RPMI7951 (cell line): ENCODE measurements at places on chromosomes 3 and 15. TPM values are rescaled to one million over a fixed set of nuclear protein-coding genes. Genes with fewer than 3 reads are reported as not detected.

Gene SPSB4
- total RNA-seq: not detected in 2 replicates

Gene CTXN2
- total RNA-seq: not detected in 2 replicates

Gene TOPAZ1
- total RNA-seq: not detected in 2 replicates

Gene CELF6
- total RNA-seq: not detected in 2 replicates

Gene ANKRD63
- not detected in 2 replicates for total RNA-seq

Gene SLC22A13
- total RNA-seq: 0.29 TPM in 1 of 2 replicates, not detected in the other

Gene NCEH1
- total RNA-seq: 21.8 and 24.8 TPM in 2 replicates
